ENCODE measurements at places on chromosomes 12 and 14.

DNA sequence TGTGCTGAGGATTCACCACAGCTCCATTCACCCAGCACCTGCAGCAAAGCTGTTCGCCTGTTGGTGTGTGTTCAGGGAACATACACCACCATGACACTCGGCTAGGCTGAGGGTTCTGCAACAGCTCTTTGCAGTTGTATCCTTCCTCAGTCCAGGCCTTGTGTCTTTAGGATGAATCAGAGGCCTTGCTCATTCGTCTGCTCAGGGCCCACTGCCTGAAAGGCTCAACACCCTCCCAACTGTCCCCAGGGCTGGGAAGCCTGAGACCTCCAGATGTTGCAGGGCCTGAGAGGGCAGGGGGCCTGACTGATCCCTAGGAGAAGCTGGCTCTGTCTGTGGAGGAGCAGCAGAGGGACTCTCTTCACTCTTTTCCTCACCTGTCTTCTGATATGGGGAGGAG, 11.2 kb downstream of the ZDHHC22 start:
- no peak for DNase-seq

DNA sequence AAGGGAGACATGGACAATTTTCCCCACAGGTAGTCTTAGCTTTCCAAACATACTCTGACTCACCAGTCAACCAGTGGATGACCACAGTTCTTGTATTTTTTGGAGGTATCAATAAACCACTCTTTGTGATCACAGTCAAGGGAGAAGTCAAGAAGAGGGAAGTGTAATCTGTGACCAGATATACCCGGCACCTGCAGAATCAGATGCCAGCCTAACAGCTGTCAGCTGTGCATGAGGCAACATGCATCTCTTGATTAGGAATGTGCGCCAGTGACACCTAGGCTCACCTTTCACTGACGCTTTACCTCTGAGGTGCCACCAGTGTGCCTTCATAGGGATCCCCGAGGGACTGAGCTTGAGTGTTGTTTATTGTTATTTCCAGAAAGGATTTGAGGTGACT, 20.0 kb downstream of the PROX2 start:
- no peak for DNase-seq

- DNase-seq: no peak
Observed at GRCh38 chr12:18683327-18684013, 54.3 kb downstream of the PLCZ1 start.

DNA sequence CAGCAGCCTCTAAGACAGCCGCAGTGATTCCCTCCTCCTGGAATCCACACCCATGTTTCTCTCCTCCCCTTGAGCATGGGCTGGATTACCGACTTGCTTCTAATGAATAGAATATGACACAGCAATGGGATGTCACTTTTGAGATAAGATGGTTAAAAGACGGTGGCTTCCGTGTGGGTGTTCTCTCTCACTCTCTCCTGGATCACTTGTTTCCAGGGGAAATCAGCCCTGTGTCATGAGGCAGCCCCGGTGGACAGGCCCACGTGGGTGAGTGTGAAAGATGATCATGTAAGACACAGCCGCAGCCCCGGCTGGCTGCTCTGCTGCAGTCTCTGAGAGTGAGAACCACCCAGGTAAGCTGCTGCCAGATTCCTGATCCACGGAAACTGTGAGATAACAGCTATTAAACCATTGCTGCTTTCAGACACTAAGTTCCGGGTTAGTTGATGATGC, 10.7 kb downstream of the MOAP1 start:
- DNase-seq: no peak

DNA sequence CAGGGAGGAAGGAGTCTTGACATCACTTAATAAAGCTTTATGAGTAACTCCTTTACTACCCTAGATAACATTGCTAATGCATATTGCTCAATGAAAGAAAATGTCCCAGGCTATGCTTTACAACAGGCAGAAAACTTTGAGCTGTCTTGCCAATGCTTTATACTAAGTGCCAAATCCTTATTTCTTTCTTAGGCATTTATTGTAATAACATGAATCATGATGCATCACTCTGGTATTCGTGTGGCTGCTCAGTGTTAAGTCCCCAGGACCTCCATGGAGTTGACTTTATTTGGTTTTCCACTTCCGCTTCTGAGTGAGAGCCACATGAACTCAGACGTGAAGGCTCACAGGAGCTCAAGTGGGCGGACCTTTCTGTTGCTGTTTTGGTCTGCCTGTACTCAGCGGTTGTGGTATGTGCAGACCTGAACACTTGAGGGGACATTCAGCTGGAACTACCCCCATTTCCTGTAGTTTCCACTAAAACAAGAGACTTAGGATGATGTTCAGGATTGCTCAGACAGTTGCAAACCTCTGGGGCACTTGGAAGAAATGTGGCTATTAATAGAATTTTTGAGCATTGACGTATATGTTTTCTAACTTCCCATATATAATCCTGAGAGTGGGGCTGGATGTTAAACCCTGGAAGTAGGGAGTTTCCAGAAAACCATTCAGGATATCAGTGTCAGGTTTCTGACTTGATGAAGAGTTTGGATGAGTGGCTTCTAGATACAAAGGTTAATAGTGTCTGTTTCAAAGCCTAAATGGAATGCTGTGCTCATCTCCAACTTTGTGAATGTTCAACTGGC, 258.6 kb downstream of the MSRB3 start:
- DNase-seq: no peak

GRCh38 chr14:95332641-95333040, 12.9 kb upstream of the CLMN start:
- DNase-seq: no peak

DNA sequence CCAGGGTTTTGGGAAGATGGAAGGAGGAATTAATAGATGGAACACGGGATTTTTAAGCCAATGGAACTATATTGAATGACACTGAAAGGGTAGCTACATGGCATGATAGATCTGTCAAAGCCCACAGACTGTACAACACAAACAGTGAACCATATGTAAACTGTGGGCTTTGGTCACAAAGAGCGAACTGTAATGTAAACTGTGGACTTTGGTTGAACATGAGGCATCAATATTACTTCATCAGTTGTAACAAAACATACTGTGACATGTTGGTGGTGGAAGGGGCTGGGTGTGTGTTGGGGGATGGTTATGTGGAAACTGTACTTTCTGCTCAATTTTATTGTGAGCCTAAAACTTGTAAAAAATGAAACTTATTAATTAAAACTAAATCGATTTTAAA, 210.6 kb upstream of the HMGA2 start:
- DNase-seq: no peak

- DNase-seq: no peak
Observed at GRCh38 chr12:66947119-66947518, 268.2 kb upstream of the GRIP1 start.

DNA sequence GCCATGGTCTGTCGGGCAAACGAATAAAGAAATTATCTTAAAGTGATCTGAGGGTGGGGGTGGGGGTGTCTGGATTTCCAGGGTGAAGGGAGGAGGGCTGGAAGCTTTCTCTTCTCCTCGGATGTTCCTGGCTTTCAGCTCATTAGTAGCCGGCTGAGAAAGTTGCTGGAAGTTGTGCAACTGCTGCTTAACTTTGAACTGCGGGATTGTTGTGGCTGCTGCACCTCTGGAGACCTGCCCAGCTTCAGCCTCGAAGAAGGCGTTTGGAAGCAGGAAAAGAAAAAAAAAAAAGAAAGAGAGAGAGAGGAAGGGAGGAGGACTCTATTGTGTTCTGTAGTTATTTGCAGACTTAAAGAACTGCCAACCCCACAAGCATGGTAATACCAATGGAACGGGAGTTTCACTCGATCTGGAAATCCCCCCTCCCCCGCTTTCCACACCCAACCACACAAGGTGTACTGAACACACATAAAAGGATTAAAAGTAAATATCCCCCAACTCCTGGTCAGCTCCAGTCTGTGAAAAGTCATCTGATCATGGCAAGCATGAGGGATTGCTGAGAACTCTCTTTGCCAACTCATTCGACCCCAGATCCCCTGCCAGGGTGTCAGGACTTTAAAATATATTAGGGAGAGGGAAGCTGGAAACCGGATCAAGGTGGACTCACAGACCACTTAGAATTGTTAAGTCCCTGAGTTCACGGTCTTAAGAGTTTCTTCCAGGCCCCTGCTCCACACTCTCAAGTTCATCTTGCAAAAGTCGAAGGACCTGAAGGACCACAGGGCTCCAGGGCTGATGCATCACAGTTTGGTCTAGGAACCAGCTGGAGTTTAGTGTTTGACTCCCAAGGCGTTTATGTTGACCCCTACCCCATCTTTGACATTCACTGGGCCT, at the start of gene RASSF9:
Gene RASSF9, minus strand, starts transcription at position 213 of the 894 bp plus-strand sequence. Its CDS starts 208 bp downstream, at position 5.
- DNase-seq: no peak

GRCh38 chr14:51334566-51334965, 94.5 kb downstream of the TMX1 start:
- no peak for DNase-seq

GRCh38 chr14:67586369-67586768, 13.7 kb downstream of the PIGH start:
- no peak for DNase-seq
